GDM1 (cell line): ENCODE measurements at places on chromosomes 12 and 14.

GRCh38 chr12:66662729-66663128 is 16.1 kb downstream of the GRIP1 start:
- no peak for DNase-seq

GRCh38 chr12:57810450-57810849 is 8.1 kb downstream of the AVIL start:
- DNase-seq, result no peak

- DNase-seq, result peak; percentile 26
Observed at GRCh38 chr14:103052407-103052806, 4.9 kb downstream of the CDC42BPB start.

- DNase-seq, result no peak
Observed at GRCh38 chr14:75322746-75323145, 44.1 kb downstream of the FOS start.

DNA sequence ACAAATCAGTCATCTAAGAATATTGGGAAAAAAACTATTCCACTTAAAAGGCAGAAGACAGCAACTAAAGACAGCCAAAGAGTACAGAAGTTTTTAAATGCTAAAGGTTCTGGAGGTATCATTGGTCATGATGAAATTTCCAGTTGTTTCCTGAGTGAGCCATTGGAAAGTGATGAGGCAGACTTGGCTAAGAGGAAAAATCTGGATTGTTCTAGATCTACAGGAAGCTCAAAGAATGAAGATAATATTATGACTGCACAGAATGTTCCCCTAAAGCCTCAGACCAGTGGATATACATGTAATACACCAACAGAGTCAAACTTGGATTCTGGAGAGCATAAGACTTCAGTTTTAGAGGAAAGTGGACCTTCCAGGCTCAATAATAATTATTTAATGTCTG is 22.8 kb downstream of the GALNT4 start:
- no peak for DNase-seq

DNA sequence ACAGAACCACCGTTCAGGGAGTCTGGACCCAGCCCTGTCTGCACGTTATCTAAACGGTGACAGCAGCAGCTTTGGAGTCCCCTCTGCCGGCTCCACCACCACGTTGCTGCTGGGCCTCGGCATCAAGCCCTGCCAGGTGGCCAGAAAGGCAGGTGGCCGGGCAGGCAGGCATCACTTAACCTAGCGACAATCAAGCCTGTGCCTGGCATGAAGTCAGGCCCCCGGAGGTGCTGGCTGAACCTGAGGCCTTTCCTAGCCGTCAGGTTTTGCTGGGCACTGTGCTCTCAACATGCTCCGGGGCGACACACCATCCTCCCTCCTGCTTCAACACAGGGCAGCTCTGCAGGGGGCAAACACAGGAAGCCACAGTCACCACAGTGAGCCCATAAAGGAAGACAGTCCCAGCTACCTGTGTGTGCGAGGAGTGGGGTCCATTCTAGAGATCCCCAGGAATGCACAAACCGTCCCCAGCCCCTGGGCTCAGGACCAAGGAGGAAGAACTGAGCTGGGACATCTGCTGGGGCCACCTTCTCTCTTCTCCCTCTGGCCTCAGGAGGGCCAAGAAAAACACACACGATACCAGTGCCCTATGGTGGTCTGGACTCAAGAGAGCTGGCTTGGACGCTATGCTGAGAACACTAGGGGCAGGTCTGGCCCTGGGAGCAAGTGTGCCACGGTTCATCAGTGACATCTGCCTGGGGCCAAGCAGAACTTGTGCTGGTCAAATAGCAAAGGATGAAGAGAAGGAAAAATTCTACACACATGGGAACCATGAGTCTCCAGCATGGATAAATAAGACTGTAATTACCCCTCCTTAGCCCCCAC is 44.7 kb downstream of the CCDC88C start:
- no peak for DNase-seq

GRCh38 chr12:25780771-25781170 is 177.7 kb upstream of the RASSF8 start:
- no peak for DNase-seq
